ENCODE measurements at places on chromosomes 16 and 17.

DNA sequence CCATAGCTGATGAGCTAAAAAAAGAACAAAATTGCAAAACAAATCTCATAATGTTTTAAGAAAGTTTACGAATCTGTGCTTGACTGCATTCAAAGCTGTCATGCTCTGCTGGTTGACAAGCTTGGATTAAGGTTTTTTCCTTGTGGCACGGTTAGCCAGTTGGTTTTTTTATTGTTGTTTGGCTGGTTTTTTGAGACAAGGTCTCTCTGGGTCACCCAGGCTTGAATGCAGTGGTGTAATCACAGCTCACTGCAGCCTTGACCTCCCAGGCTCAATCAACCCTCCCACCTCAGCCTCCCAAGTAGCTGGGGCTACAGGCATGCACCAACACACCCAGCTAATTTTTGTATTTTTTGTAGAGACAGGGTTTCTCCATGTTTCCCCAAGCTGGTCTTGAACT, 45.7 kb downstream of the PHKB start:
- DNase-seq: no peak

DNA sequence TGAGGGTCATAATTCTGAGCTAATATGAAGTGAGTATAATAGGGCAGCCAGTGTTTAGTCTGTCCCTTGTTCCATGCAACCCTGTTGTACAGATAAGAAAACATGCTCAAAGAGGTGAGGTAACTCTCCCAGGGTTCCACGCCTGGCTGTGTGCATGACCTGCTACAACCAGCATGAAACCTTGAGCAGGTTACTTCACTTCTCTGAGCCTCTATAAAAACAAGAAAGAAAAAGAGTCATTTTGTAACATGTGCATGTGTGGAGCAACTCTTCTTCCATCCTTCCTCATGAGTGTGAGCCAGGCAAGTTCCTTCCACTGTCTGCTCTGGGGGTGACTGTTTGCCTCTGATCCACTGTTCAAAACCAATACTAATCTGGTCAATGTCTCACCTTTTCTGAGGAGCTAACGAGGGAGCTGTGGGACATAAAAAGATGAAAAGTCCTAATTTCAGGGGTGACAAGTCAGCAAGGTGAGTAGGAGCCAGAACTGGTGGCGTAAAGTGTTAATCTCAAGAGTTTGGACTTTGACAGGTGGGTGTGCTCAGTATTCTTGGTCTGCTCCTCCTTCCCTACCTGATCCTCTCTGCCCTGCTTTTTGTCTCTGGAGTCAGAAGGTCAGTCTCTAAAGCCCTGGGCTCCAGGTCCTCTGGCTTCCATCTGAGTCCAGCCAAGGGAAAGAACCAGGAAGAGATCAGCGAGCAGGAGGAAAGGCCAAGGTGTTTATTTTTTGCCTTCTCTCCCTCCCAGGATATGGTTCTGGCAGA, 21.5 kb downstream of the GFOD2 start:
- DNase-seq: no peak

DNA sequence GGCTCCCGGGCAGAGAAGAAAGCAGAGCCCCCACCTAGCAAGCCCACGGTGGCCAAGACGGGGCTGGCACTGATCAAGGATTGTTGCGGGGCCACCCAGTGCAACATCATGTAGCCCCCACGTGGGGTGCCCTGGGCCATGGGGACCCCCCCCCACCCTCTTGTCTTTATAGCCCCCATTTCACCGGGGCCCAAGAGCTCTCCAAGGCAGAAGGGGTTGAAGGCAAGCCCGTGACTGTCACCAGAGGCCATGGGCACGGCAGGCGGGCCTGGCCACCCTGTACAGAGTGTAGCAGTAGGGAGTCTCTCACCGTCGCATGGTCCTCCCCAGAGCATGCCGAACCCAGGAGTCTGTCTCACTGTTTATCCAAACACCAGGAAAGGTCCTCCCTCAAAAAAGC, 56.2 kb downstream of the MARF1 start:
- no peak for DNase-seq

GRCh38 chr16:70804153-70804733, 3.3 kb upstream of the VAC14 start:
- DNase-seq: no peak

- DNase-seq: peak; percentile 59
These were observed 304.4 kb downstream of the SEC14L1 start for GRCh38 chr17:77444984-77445759.

- DNase-seq: no peak
These were observed 373.9 kb downstream of the CPPED1 start for GRCh38 chr16:12429756-12430155.
